ENCODE measurements at places on chromosomes 13 and 19. TPM values are rescaled to one million over a fixed set of nuclear protein-coding genes. Genes with fewer than 3 reads are reported as not detected.

GRCh38 chr19:33447336-33448158, 74.0 kb downstream of the CEBPG start:
- DNase-seq, result no peak

DNA sequence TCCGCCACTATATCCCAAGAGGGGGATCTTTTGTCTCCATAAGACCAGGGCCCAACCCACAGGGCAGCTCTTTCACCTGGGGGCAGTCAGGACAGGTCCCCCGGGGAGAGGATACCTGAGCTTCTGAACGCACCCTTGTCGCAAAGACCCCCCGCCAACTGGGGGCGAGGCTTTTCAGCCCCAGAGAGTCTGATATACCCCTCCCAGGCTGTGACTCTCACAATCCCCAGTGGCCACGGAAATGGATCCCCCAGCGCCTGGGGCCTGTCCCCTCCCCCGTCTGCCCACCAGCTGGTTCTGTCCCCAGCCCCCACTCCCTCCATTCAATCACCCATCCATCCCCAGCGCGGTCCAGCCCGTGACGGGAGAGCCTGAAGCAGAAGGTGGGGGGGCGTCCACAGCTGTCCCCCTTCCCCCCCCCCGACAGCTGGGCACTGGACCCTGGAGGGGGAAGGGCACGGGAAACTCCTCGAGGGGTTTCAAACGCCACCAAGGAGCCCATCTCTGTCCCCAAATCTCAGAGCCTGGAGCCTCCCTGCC, 823 bp downstream of the DOCK6 start:
- no peak for DNase-seq

DNA sequence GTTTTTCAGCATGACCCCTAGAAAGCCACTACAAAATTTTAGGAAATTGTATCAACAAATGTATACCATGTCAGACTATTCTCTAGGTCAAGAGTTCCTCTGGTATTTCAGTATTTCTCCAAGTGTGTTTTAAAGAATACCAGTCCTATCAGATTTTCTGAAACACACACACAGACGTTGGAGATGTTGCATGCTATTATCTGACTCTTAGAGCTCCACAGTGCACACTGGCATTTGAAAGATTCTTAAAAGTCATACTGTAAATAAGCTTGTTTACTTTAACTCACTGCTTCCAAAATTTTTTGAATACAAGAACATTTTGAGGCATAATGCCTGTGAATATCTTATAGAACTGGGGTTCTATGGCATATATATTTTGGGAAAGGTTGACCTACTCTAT, 33.8 kb upstream of the VWA8 start:
- DNase-seq, result no peak

DNA sequence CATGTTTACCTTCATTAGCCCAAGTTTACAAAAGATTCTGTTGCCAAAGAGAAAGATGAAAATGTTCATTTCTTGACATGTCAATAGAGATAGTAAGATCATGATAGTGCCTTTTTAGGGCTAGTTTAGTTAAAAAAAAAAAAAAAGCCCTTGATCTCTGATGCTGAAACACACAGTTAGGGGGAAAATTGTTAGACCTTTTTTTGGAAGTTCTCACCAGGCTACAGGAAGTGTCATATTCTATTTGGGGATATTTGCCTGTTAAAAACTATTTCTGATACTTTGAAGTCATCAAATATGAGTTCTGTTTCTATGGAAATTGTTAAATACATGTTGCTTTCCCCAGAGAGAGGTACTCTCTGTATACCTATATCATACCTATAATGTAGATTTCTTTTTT, 21.6 kb downstream of the SLAIN1 start:
- no peak for DNase-seq

- DNase-seq, result no peak
Measured at GRCh38 chr13:75771818-75772217, 135.7 kb downstream of the LMO7 start.

DNA sequence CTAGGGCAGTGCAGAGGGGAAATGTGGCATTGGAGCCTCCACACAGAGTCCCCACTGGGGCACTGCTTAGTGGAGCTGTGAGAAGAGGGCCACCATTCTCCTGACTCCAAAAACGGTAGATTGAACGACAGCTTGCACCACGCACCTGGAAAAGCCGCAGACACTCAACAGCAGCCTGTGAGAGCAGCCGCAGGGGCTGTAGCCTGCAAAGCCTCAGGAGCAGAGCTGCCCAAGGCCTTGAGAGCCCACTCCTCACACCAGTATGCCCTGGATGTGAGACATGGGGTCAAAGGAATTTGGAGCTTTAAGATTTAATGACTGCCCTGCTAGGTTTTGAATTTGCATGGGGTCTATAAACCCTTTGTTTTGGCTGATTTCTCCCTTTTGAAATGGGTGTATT, 31.7 kb downstream of the NEK5 start:
- DNase-seq, result no peak

DNA sequence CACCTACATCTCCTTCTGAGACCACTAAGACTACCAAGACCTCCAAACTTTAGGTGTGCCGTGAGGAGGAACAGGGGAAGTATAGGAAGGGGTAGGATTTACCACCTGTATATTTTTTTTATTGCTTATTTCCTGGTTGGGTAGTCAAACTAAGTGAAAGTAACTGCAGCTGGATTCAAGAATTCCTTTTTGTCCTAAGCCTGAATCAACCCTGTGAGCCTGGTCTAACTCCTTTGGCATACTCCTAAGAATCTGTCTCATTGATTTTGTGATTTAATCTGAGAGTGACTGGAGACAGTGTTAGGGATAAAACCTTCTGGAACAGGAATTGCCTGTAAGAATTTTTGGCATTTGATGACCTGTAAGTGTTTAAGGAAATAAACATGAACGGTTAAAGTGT, 523.5 kb upstream of the MIR17HG start:
- DNase-seq, result no peak

DNA sequence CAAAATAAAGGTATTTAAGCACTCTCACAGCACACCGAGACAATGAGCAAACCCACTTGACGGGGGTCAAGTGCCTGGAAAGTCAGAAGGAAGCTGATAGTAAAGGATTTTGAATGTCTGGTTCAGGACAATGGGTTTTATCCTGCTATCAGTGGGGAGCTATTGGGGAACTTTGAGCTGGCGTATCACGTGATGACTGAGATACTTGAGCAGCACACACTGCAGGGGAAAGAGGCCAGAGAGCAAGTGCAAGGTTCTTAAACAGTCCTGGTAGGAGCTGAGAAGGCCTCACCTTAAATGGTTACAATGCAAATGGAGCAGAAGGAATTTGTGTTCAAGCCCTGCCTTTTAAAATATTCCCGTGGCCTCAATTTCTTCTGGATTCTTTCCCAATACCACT, 225.3 kb downstream of the LACC1 start:
- DNase-seq, result no peak

GRCh38 chr13:51270623-51271415, 48.6 kb downstream of the FAM124A start:
- DNase-seq, result no peak

GRCh38 chr19:5132206-5132560, 163.3 kb downstream of the KDM4B start:
- DNase-seq, result no peak

GRCh38 chr13:98172590-98173422, 4.3 kb downstream of the RNF113B start:
- DNase-seq, result no peak

GRCh38 chr13:70668983-70669382, 560.7 kb upstream of the KLHL1 start:
- DNase-seq, result no peak

FUT6 gene
- total RNA-seq, result 0.74 TPM

EHD2 gene
- total RNA-seq, result 184 TPM

FLT3 gene
- 1.1 TPM for total RNA-seq

MEF2B gene
- 0.28 TPM for total RNA-seq

ZNF99 gene
- 0.47 TPM for total RNA-seq

Measured in omental fat pad (tissue), 4 donors.